ENCODE measurements at places on chromosomes 1 and 21. TPM values are rescaled to one million over a fixed set of nuclear protein-coding genes. Genes with fewer than 3 reads are reported as not detected.

The NUP210L gene
- polyA plus RNA-seq: 0.11 TPM

The SLC2A5 gene
- polyA plus RNA-seq: 0.81 TPM

The TRNP1 gene
- 7.8 TPM for polyA plus RNA-seq

The CLDN17 gene
- polyA plus RNA-seq: not detected

DNA sequence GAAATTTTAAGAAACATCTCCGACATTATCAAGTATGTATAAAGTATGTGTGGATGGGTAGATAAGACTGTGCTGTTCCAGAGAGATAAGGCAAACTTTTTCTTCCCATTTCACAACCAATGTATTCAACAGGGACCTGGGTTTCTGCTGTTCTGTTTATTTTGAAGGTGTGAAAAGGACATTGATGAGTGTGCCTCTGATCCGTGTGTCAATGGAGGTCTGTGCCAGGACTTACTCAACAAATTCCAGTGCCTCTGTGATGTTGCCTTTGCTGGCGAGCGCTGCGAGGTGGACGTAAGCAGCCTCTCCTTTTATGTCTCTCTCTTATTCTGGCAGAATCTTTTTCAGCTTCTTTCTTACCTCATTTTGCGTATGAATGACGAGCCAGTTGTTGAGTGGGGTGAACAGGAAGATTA, 174.0 kb downstream of the CRB1 start:
- no peak for DNase-seq

DNA sequence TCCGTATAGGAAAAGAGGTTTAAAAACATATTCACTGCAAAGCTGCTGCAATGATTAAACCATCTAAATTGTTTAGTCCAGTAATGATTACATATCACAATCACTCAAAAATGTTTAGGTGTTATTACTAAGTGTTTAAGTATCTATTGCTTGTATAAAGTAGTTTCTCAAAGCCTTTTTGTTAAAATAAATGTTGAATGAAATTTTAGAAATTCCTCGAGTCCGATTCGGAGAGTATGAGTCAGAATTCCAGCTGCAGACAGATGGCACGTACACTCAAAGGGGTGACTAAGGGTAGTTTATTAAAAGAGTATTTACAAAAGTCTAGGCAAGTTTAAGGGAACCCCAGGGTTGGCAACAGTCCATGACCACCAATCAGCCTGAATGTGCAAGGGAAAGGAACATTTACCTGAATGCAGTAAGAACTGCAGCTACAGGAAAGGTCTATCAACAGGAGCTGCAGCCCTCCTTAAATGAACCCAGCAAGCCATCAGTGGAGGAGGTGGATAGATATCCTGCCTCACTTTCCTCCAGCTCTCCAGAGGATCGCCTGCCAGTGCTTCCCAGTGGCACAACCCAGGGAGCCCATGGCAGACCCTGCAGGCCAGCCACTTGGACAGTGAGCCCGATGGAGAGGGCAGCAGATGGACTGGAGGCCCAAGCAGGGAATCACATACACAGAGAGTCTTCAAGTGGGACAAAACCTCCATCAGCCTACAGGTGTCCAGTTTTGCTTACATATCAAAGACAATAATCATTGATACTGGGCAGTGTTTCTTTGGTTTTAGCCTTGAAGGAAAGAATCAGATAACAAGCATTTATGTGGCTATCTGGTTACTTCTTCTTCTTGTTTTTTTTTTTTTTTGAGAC, 92.1 kb upstream of the SLC44A3 start:
- no peak for DNase-seq

GRCh38 chr1:46341222-46342083, 846 bp downstream of the NSUN4 start:
- DNase-seq: no peak

DNA sequence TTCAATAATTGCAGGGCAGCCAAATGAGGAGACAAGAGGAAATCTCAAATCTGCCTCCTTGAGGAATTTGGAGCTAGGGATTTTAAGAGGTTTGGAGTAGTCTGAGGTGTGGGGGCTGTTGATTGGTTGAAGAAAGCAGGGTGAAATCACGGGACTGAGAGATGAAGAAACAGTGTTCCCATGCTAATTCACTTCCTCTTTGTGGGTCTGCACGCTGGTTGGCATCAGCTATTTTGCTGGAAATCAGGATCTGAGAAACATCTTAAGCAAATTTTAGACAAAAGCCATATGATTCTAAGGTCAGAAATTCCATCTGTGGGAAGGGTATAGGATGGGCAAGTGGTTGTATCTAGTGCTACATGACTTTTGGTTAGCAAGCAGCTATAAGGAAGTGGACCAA, 107.1 kb upstream of the PAXBP1 start:
- no peak for DNase-seq

DNA sequence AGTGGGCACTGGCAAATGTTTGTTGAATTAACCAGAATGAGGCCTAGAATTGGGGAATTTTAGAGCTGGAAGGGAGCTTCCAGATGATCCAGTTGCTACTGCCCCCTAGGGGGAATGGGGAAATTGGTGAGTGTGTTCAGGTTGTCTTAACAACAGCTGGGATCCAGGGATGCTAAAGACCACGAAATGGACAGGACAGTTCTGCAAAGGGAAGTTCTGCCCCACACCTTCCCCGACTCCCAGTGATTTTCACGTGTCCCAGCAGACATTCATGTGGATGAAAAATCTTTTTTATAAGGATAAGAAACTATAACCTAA, 33.9 kb downstream of the TRIM62 start:
- no peak for DNase-seq

DNA sequence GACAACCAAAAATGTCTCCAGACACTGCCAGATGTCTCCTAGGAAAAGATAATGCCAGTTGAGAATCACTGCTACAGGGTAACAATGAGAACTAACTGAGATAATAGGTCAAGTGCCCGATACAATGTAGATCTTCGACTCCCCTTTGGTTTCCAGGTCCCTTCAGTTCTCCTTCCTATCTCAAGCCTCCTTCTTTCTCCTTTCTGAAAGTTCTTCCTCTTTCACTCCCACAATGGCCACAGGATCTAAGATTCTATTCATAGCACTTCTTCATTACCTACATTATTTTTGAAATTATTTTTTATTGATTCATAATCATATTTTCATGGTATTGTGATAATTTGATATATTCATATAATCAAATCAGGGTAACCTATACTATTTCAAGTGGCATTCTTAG, 6.3 kb downstream of the PFDN2 start:
- DNase-seq: no peak

GRCh38 chr21:35100349-35100811, 51.3 kb upstream of the RUNX1 start:
- no peak for DNase-seq

DNA sequence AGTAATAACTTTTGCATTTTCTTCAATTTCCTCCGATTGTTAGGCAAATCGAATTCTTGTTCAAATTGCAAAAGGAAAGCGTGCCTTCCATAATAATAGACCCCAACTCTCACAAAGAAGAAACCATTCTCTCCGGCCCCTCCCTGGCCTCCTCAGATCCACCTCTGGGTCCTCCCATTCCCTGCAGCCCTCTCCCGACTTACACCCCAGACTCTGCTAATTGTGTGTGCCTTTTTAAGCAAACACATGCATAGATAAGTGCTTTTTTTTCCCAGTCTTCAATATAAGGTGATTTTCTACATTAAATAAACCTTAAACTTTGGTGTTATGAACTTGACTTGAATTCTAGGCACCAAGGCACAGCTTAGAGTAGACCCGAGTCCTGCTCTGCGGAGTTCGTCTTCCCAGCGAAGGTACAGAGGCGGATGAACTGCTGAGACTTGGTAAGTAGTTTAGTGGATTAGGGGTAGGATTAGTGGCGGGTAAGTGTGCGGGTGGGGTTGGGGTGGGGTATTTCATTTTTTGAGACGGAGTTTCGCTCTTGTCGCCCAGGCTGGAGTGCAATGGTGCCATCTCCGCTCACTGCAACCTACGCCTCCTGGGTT, 1.5 kb downstream of the L1TD1 start:
- DNase-seq: no peak

DNA sequence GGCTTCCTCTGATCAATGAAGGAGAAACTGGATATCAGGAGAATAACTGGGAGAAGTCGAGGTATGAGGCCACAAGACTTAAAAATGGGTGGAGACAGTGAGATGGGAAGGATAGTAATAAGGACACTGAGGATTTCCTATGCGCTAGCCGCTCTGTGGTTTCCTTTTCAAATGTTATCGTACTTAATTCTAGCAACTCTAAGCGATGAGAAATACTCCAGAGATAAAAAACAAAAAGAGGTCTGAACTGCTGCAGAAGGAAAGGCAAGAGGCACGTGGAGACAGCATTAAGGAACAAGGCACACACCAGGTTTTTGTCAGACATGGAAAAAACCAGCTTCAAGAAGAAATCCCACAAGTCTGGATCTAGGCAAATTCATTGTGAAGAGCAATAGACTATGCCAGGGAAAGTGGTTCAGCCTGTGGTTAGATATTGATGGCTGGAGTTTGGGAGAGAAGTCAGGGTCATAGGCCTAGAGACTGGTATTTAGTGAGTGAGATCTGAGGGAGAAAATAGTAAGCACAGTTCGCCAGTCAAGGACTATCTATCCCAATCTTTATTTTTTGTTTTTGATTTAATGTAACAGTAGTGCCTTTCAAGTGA, 5.3 kb downstream of the CLCA2 start:
- DNase-seq: no peak

- DNase-seq: no peak
Measured at GRCh38 chr1:39110882-39111281, 84.7 kb downstream of the NDUFS5 start.

DNA sequence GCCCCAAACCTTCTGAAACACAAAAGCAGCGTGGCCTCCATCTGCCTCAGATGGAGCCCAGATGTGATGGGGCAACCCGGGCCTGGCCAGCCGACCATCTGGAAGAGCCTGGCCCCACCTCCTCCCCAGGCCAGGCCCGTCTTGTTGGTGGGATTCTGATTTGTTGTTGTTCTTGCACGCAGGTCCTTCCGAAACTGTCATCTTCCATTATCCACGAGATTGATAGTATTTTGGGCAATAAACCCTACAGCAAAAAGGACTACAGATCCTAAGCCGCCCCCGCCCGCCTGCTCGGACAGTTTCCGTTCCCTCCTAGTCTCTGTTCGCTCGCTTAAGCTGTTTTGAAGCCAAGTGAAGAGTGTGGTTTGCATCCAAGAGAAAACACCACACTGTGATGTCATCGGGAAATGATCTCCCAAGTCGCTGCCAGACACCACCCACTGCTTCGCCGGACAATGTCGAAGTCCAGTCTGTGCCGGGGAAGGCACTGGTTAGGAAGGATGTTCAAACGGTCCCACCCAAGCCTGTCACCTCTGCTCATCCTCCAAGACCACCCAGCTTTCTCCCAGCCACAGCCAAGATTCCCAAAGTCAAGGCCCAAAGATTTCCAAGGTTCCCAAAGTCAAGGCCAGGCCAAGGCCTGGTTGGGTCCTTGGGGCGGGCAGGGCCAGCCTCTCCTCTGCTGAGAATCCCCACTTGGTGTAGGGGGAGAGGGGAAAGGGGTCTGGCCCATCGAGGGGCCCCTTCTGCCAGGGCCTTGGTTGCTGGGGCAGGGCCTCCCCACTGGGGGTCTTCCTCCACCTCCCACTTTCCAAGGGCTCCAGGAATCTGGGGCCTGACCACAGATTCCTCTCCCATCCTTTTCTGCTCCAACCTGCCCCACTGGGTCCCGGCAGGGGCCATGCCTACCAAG, 52.9 kb downstream of the KCNAB2 start:
- DNase-seq: no peak

All from left renal cortex interstitium (tissue), 4 donors.